ENCODE measurements at places on chromosomes 3 and 15.
A peak's percentile ranks its signal among the peaks of the same experiment; 100 is the strongest.

DNA sequence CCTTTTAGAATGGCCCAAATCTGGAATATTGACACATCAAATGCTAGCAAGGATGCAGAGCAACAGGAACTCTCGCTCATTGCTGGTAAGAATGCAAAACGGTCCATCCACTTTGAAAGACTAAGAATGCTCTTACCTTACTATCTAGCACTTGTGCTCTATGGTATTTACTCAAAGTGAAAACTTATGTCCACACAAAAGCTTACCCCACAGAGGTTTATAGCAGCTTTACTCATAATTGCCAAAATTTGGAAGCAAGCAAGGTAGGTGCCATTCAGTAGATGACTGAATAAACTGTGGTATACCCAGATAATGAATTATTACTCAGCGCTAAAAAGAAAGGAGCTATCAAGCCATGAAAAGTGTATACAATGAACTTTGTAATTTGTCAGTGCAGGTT, 96.4 kb downstream of the CTNNB1 start:
- DNase-seq: no peak

DNA sequence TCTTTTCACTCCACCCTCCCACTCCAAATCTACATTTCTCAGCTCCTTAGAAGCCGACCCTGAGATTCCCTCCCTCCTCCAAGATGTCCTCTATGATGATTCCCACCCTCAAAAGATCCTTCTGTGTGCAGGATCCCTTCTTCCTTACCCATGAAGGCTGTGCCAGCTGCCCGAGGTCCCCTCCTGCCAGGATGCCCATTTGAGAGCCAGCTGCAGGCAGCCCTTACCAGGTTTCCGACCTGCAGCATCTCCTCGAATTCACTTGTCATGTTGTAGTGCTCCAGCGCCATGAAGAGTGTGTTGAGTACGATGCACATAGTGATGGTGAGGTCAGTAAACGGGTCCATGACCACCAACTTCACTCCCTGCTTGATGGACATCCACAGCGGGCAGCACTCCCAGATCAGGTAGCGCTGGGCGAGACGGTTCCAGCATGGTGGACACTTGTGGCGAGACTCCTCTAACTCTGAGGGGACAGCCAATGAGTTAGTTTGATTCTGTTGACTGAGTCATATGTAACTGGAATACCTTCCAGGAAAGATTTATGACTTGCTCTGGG, 51.9 kb downstream of the SCN5A start:
- DNase-seq: no peak

GRCh38 chr3:143276592-143276991, 157.0 kb downstream of the CHST2 start:
- no peak for DNase-seq

DNA sequence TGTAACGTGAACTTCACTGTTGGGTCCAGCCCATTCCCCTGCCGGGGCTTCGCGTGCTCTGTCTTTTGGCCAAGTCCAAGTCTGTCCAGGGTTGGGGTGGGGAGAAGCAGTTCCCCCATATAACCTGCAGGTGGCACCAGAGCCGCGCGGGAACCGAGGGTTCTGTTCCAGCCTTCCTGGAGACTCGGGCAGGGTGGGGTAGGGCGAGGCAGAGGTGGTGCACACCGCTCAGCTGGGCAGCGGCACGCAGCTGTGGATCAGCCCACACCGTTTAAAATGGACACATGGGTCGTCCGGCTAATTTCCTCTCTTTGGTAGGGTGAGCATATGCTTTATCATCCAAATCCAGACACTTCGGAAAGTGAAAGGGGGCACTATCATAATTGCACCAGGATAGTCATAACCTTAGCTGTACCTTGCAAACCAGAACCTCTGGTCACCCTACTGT, 118.1 kb downstream of the TBC1D2B start:
- peak; percentile 70 for DNase-seq

GRCh38 chr15:72196409-72197040, 1.1 kb downstream of the GRAMD2A start:
- no peak for DNase-seq

DNA sequence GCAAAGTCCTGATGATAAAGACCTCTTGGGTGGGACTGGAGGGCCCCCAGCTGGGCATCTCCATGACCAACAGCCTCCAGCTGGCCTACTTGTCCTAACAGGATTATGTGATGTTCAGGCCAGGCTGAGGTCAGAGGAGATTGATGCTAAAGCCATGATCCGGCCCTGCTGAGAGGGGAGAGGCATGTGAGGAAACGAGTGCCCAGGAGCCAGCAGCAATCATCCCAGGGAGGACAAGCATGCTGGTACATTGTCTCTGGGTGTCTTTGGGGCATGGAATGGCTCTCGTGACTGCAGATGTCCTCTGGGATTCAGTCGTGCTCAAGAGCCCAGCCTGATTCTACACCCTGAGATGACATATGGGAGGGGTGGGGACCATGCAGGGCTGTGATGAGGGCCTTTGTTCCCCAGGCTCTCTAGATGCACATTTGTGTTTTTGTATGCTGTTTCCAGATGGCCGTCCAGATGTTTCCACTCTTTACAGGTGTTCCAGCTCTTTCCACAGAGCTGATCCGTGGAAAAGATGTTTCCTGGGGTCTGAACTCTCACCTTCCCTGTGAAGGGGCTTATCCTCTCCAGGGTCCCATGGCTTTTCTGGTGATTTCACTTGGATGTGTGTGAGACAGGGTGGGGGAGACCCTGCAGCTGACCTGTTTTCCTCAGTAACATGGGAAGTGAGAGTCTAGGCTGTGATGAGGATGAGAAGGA, 20.2 kb downstream of the SLC24A1 start:
- DNase-seq: no peak

GRCh38 chr15:80591938-80592825, 102.9 kb upstream of the ABHD17C start:
- DNase-seq: no peak

DNA sequence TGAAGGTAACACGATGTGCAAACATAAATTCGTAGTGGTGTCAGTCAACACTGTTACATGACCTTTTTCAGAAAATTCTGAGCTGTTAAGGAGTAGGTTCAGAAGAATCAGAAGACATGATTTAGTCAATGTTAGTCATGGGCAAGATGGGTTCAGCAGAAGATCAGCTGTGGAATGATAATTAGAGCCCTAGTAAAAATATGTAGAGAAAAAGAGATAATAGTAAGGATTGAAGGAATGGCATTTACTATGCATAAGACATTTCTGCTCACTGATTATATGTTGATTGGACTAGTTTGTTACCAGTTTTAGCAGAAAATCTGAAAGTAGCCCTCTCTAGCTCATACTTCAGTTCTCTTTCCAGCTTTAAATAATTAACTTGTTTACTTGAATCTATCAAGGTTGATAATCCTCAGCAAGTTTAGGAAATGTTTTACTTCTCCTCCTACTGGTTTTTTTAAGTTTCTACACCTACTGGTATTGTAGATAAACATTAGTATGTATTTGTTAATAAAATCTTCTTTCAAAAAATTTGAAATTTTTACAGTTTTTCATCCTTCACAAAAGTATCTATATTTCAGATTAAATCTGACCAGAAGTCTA, 98.6 kb downstream of the ALCAM start:
- DNase-seq: no peak

GRCh38 chr15:38622908-38623307, 58.3 kb upstream of the RASGRP1 start:
- DNase-seq: no peak

- DNase-seq: no peak
Measured at GRCh38 chr3:50160561-50160983, 5.4 kb downstream of the SEMA3F start.

DNA sequence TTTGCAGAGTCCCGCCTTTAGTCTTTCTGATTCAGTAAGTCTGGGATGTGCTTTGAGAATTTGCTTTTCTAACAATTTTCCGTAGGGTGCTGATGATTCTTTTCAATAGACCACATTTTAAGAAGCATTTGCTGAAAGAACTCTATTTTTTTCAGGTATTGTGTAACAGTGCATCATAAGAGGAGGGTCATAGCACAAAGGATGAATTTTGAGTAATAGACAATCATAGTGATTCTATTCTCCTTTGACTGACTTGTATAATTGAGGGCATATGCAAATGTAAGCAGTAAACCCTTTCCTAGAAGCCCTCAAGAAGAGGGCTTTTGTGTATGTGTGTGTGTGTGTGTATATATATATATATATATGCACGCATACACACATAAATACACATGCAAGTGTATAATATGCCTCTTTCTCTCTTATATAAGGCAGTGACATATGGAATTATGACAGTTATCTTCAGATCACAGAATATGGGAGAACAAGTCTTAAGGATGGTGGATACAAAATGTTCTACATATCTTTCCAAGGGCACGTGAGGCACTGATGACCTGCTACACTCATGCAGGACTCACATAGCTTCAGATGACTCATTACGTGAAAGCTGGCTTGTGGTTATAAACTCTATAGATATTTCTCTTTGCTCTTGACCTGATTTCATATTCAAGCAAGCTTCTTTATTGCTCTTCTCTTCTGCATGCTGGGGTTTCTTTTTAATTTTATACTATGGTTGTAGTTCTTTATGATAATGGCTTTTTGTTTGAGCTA, 6.5 kb upstream of the PLSCR1 start:
- no peak for DNase-seq

DNA sequence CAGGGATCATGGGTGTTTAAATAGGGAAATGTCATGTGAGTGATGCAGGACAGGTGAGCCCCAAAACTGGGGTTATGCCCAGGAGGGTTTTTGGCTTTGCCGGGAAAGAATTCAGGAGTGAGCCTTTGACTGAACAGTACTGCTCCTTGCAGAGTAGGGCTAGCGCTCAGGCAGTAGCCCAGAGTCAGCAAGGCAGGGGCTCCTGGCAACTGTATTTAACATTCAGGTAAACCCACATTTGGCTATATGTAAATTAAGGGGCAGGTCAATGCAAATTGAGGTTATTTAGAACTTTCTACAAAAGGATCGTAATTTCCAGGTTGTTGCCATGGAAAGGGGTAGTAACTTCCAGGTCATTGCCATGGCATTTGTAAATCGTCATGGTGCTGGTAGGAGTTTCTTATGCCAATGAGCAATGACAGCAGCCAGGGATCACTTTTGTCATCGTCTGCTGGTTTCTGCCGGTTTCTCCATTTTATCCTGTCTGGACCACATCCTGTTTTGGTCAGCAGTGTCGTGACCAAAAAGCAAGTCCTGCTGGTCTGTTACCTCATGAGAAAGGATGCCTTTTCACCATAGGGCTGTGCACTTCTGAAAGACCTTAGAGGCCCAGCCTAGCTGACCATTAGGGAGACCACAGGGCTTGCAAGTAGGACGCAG, 24.3 kb downstream of the MTHFS start:
- peak; percentile 63 for DNase-seq

DNA sequence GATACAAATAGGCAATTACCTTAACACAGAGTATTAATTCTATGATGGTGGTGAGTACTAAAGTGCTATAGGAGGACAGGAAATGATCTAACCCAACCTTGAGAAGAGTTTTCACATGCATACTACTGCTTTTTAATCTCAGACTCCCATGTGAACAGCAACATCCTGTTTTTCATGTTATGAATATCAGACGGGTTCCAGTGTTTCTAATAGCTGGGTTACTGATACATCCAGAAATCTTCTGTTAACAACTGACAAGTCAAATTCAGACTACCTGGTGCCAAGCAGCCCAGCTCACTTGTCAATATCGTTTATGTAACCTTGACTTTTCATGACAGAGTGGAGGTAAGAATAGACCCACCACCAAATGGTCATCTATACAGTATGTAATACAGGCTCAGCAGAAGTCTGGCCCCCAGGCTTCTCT, 220.2 kb upstream of the COL8A1 start:
- DNase-seq: no peak

- DNase-seq: no peak
Measured at GRCh38 chr3:144843099-144843498, 871.5 kb downstream of the DIPK2A start.

- no peak for DNase-seq
Measured at GRCh38 chr3:69204315-69204957, 82.0 kb upstream of the LMOD3 start.

DNA sequence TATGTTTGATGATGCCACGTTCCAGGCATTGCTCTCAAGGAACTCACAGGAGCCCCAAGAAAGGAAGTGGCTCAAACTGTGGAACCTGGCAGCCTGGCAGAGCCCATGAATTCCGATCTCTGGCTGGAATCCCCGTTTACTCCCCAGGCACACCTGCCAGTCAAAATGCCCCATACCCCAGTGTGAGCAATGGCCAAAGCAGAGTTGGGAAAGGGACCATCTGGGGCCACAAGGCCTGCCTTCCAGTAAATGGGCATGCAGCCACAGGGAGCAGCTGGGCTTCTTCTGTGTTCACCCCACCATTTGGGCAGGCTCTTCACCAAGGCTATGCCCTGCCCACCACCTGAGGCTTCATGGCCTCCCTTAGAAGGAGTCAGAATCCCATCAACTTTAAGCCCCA, 257.0 kb upstream of the GOLGA6L4 start:
- no peak for DNase-seq

- DNase-seq: peak; percentile 15
Measured at GRCh38 chr15:20106026-20106425, 435.6 kb downstream of the GOLGA6L6 start.

GRCh38 chr3:184788751-184789150, 23.2 kb upstream of the VPS8 start:
- DNase-seq: no peak

GRCh38 chr3:143328451-143328850, 208.9 kb downstream of the CHST2 start:
- no peak for DNase-seq

GRCh38 chr3:67558426-67558825, 96.0 kb downstream of the SUCLG2 start:
- DNase-seq: no peak

GRCh38 chr15:69885173-69885955, 212.4 kb downstream of the TLE3 start:
- no peak for DNase-seq
